ENCODE measurements at places on chromosomes 3 and 15.
A peak's percentile ranks its signal among the peaks of the same experiment; 100 is the strongest.

DNA sequence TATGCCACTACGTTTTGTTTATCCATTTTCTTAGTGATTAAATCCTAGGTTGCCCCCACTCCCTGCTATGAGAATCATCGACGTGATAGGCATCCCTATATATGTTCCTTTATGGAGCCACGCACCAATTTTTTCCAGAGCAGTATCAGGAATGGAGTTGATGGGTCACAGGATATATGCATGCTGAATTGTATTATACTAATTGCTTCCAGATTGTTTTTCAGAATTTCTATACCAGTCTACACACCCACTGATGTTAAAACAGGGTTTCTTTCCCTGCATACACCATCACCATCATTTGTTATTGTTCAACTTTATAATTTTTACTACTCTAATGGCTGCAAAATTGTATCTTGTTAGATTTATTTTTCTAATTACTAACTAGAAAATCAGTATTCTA, 100.1 kb upstream of the MRPS22 start:
- no peak for DNase-seq

DNA sequence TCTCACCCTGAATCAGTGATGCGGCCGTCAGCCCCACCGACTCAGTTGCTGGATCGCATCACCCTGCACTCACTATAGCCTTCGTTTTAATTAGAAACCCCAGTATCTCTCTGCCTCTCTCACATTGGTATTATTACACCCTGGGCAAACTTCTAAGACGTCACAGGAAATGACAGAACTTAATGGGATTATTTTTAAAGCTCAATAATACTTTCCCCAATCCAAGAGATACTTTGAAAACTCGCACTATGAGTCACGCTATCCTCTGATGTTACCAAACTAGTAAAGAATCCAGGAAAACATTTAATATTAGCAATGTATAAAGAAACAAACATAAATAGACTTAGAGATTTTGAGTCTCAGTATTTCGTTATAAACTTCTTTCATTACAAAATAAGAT, 36.6 kb downstream of the RUBCN start:
- DNase-seq = no peak

GRCh38 chr15:60835974-60836373, 357.0 kb upstream of the ICE2 start:
- no peak for DNase-seq

- no peak for DNase-seq
Measured at GRCh38 chr3:122091602-122092295, 36.6 kb downstream of the CD86 start.

DNA sequence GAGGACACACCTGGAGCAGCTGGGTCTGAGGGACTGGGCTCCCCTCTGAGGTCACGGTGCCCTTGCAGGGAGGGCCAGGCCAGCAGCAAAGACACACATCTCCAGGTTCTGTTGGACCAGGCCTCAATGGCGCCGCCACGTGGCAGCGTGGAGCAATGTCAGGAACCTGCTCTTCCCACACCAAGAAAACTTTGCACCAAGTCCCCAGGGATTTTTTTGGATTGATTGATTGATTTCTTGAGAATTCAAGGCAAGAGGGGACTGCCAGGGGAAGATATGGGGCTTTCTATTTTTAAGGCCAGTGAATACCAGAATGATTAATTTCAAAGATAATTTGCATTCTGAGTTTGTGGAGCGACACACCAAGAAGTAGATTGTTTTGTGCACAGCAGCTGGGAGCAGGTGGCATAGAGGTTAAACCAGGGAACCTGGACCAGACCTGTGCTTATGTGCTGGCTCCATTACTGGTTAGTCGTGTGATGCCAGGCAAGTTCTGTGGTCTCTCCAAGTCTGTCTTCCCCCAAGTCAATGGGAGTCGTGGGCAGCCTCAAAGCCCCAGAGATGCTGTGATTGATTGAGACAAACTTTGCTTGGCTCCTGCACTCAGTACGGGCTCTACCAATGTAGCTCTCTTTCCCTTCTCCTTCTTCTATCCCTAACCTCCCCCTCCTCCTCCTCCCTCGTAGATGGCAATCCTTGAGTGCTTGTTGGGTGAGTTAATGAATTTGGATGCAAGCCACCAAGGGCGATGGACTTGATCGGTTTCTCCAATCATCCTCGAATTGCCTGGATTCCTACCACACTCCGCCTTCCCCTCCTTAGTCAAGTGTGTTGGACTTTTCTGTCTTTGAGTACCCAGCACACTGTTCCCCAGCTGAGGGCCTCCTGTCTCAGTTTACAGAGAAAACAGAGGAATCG, 96.2 kb upstream of the TRPM1 start:
- peak; percentile 70 for DNase-seq

DNA sequence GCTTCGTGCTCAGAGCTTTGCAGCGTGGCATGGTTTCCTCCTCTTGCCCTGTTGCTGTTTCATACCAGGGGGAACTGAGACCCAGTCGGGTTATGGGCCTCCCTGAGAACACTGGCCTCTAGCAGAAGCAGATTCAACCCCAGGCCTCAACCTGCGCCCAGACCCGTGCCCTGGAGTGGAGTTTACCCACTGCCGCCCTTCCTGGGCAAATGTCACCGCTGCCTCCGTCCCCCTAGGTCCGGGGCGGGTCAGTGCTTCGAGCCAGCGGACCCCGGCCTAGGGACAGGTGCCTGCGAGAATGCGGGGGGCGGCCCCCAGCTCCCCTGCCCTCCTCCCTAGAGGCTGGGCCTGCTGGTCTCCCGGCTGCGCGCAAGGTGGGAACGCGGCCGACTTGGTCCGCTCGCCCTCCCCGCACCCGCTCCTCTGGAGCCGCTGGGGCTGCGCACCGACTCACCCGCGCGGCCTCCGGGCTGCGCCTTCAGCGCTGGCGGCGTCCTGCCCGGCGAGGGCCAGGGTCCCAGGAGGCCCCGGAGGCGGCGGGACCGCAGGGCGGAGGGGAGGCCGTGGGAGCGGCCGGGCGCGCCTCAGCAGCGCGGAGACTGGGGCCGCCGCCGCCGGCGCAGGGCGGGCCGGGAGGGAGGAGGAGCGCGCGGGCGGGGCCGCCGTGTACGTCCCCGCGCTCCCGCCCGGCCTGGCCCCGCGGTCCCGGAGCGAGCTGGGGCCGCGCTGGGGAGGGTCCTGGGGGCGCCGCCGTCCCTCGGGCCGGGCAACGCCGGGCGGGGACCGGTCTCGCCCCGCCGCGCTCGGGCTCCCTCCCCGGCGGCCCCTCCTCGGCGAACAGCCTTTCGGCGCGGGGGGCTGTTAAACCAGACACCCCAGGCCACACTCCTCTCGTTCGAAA, at the start of gene PIGZ:
Gene PIGZ (minus strand): TSS at position 601 of the 901 bp plus-strand sequence. CDS start 16,802 bp downstream, outside the sequence.
- peak; percentile 50 for DNase-seq

GRCh38 chr3:56702490-56703315, 19.6 kb upstream of the TASOR start:
- peak; percentile 49 for DNase-seq

DNA sequence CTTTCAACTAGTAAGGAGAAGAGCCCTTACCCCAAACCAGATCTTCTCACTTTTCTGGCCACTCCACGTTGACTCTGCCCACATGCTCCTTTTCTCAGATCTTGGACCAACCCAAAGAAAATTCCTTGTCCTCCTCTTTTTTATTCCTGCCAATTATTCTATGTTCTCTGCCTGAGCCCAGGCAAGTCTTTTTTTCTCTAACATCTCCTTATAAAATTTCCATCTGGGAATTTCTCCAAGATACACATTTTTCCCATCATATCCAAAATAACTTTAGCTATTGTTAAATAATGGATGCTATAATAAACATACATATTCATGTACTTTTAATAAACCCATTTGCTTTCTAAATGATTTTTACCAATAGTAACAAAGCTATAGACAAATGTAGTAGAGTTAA, 726.0 kb upstream of the ZNF385D start:
- no peak for DNase-seq

DNA sequence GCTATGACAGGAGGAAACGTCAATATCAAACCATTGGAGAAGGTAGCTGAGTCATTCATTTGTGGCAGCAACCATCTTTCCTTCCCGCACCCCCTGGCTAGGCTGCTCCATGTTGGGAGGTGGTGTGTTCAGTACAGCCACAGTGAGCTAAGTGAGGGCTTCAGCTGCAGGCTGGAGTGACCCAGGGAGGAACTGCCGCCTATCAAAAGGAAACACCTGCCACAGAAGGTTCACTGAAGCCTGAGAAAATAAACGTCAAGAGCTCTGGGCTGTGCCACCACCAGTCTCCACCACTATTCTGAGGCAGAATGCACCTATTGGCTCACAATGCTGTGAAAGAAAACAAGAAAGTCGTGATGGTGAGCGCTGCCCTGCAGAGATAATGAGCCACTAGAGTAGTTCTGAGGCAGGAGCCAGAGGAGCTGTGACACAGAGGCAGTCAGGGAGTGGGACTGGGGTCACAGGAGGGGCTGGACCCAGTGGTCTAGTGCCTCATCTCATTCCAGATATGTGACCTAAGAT, 34.8 kb upstream of the CD47 start:
- peak; percentile 70 for DNase-seq

- DNase-seq = no peak
Measured at GRCh38 chr15:62769604-62770003, 272.9 kb upstream of the TPM1 start.

DNA sequence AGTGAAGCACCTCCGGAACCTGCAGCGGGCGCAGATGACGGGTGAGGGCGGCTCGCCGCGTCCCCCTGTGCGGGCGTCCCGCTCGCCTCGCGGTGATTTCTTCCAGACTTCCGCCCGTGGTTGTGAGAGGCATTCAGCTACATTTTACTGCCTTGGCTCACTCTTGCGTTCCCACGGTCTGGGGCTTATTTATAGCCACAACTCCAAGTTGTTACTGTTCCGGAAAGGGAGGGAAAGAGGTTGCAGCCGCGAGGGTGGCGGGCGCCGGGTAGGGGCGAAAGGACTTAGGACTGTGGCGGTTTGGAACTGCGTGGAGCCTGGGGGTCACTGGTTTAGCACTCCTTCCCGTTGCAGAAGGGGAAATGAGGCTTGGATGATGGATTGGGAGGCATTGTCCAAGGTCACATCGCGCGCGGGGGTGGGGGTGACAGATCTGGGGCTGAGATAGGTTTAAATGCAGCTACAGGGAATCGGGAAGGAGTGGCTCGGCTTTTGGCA, 1.1 kb downstream of the HES1 start:
- peak; percentile 37 for DNase-seq

DNA sequence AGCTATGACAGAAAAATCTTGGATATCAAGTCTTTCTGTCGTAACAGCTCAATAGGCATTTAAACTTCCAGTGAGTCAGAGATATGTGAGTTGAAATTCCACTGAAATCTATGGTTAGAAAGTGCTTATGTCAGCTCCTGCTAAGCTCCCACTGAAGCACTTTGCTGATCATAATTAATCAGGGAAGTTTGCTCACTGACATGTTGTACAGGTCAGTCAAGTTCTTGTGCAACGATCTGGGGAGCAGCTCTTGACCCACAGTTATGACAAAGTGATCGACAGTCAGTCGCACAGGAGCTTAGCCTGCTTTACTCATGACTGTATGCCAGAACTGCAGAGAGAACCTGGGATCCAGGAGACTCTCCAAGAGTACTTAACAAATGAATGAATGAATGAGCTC, 453.5 kb downstream of the SOX2 start:
- no peak for DNase-seq

DNA sequence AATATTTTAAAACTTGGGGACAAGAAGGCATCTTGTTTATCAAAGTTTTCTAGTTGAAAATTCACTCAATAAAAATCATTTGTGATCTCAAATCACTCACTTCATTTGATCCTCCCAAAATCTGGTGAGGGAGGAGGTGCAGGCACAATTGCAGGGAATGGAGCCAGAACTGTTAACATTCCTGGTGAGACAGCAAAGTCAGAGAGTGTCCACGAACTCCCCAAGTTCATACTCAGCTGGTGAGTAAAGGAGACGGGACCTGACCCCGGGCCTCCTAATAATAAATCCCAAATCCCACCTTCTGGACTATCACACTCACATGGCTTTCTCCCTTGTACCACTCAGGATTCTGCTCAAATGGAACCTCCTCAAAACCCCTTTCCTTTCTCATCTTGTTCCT, 252.3 kb upstream of the LRTM1 start:
- no peak for DNase-seq

DNA sequence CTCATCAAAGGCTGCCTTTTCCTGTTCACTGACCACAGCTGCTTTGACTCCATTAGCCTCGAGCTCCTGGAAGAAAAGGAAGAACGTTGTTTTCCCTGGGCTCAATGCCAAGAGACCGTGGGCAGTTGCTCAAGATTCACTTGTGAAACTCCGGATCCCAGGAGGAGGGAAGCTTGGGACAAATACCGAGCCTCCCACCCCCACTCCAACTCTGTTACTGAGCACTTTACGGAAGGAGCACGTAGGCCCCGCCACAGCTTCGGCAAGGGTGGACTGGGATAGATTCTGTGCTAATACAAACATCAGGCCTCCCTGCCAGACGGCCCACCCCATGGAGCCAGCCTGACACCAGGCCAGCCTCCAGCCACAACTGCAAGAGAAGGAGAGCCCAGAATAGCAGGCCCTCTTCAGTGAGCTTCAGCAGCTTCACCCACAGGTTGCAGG, 10.8 kb upstream of the FANCD2 start:
- DNase-seq = no peak

GRCh38 chr3:32296251-32297204, 58.0 kb downstream of the CMTM8 start:
- peak; percentile 69 for DNase-seq

- DNase-seq = no peak
Measured at GRCh38 chr3:4722103-4722502, 229.0 kb downstream of the ITPR1 start.

DNA sequence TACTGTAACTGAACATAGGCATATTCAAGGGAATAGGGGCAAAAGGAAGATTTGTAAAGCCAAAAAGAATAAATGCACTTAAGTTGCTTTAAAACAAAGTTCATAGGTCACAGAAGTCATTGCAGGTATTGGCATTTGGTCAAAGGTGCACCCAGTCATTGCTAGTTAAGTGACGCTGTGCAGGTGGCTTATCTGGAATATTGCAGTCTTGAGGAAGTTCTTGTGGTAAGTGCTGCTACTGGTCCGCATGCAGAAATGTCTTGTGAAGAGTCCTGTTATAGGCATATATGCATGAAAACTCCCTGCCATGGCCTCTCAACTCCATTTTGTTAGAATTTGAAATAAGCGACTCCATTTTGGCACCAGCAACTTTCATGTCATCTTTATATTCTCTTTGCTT, 293.1 kb downstream of the GBE1 start:
- no peak for DNase-seq

DNA sequence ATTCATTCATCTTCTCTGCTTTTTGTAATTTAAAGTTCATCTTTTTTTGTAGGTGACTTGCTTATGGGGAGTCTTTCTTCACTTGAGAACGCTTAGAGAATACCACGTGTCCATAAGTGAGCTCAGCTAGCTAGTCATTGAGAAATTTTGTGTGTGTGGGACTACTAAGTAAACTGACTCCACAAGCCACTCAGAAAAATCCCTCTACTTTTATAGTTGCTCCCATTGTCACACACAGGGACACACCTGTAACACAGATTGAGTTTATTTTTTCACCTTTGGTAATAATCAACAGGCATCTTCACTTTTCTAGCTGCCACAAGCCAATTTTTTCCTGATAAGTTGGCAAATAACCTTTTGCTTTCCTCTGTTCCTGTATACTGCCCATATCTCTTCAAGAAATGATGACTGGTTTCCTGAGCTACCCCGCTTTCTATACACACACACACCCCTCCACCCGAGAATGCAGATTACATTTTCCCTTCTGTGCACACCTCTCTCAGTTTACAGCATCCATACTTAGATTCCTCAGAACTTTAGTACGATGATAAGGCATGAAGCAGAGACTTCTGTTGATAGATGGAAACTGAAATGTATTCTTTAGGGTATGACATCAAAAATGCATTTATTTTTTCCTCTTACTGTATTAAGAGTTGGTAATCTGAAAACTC, 4.6 kb downstream of the TSC22D2 start:
- DNase-seq = peak; percentile 20

Measured in activated CD4-positive, alpha-beta T cell treated with anti-CD3 and anti-CD28 coated beads for 48 hours (primary cell).